ENCODE measurements at places on chromosomes 4 and X.

DNA sequence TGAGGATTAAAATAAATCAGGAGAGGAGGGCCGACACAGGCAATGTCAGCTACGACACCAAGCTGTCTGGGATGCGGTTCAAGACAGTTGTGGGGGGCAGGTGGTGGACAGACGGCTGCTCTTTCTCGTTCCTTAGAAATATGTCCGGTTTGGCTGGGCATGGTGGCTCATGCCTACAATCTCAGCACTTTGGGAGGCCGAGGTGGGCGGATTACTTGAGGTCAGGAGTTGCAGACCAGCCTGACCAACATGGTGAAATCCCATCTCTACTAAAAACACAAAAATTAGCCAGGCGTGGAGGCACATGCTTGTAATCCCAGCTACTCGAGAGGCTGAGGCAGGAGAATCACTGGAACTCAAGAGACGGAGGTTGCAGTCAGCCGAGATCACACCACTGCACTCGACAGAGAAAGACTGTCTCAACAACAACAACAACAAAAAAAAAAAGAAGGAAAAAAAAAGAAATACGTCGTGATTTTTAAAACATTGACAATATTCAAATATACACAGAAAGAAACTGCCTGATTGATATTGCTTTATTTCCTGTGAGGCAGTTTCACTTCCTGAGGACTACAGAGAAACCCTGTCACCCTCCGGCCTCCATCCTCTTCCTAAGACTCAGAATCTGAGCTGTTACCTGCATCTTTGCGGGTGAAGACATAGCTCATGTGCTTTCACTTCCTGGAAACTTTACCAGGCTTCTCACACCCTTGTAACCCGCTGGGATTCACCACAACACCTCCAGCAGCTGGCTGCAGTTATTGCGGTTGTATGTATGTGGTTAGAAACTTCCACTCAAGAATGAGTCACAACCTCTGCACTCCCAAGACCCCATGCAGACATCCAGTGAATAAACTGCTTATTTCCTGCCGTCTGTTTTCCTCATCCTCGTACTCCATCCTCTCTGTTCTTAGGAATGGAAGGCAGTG lies 63.8 kb upstream of the STS start:
- DNase-seq: peak; percentile 64

DNA sequence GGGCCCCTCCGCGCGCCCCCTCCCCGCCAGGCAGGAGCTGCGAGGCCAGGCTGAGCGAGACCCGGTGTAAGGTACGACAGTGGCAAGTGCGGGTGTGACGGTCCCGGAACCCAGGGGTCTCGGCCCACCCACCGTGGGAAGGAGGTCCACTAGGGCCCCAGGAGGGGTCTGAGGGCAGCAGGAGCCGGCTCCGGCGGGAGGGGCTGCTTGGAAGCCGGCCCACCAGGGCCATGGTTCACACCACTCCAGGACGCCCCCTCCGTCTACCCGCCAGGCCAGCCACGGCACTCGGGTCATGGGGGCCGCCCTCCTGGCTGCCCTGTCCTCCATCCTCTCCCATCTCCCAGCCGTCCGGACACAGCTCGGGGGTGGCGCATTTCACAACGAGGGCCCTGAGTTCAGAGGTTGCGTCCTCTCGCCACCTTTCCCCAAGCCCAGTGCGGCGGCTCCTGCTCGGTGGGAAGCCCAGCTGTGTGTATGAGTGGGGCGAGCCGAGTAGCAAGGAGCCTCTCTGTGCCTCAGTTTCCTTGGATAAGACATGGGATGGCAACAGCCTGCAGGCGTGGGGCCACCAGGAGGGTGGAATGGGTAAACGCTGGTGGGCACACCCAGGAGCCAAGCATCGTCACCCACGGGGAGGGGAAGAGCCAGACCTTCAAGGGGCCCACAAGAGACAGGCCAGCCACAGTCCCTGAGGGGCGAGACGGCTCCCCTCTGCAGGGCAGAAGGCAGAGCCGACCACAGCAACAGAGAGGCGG lies 81.3 kb downstream of the FAM53A start:
- no peak for DNase-seq

DNA sequence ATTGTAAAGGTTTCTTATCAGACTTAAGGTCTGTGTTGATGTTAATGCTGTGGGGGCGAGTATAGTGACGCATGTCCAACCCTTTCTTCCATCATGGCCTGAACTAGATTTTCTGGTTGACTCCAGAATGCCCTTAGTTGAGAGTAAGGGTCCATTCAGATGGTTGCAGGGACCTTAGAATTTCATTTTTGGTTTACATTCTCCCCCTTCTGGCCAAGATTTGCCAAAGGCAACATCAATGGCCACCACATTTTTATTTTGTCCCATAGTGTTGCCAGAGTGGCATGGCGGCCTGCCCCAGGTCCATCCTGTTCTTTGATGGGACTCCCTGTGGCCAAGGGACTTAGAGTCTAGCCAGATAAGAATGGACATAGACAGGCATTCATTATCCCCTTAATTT lies 368.5 kb downstream of the GPM6A start:
- no peak for DNase-seq

DNA sequence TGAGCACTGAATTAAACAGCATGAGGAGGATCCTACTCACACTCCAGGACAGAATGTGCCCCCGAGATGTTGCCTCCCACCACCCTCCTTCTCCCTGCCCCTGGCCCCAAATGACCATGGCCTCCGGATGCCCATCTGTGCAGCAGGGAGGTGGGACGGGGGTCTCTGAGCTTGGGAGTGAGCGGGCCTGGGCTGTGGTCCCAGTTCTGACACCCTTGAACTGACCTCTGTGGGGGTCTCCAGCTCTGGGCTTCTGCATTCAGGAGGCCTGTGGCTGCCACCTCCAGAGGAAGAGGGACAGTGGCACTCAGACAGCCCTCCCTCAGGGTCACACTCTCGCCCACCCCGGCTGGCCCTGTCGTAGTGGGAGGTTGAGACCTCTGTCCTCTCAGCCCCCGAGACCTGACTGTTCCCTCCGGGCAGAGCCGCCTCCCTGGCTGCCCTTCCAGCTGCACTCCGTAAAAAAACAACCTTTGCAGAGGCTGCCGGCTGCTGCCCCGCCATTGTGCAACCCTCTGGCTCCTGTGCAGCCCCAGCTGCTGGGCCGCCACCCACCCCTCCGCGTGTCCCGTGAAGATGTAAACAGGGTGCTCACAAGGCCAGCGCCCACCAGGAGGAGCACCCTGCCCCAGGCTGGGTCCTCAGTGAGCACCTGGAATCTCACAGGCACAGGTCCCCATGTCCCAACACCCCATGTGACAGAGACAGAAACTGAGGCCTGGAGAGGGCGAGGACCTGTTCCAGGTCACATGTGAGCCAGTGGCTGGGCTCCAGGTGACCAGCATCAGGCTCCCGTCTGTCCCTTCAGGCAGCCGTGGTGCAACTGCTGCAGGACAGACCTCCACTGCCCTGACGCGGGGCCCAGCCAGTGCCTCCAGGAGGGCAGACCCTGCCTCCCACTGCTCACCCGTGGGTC lies 39.6 kb downstream of the HTRA3 start:
- no peak for DNase-seq

- no peak for DNase-seq
Observed at GRCh38 chr4:121096629-121097028, 24.3 kb upstream of the NDNF start.

DNA sequence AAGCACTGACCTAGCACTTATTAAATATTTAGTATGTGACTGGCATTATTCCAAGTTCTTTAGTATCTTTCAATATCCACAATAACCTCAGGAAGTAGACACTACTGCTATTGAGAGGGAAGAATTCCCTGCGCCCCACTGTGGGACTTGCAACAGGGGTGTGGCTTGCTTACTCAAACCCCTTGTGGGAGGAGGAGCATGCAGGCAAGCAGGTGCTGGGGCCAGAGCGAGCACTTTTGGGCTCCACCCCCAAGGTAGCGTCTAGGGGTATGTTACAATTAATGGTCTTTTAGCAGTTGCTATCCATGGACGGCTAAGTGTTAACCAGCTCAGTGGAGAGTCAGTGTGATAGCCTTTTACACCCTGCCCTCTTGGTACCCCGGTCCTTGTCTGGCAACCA lies 50.7 kb downstream of the FAM13A start:
- no peak for DNase-seq

- DNase-seq: no peak
Observed at GRCh38 chr4:152480901-152481300, 55.0 kb downstream of the FBXW7 start.

Data from activated CD4-positive, alpha-beta memory T cell treated with anti-CD3 and anti-CD28 coated beads, Interleukin-2, amount 10 ng/mL, durations not matched to agents 7 days and 5 days (primary cell).